T-helper 9 cell (primary cell): ENCODE measurements at places on chromosomes 6 and 20.

GRCh38 chr20:57620274-57620990, at the start of gene ZBP1:
ZBP1 (minus strand) TSS chr20:57620426; CDS start chr20:57620295, 131 bp downstream.
- DNase-seq: peak; percentile 30

DNA sequence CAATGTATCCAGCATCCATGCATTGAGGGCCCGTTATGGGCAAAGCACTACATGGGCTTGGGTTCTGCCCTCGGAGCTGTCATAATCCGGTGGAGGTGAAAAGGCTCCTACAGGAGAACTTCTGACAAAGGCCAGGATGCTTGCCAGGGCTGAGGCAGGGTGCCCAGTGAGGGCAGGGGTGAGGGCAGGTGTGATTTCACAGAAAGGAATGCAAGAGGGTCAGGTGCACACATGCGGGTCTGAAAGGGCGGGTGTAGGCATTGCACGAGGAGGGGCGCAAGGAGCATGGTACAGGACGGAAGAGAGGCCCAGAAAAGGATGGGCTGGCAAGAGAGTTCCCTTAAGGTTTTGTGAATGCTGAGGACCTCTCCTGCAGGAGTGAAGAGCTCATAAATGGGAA, 348.0 kb downstream of the BTBD3 start:
- no peak for DNase-seq

DNA sequence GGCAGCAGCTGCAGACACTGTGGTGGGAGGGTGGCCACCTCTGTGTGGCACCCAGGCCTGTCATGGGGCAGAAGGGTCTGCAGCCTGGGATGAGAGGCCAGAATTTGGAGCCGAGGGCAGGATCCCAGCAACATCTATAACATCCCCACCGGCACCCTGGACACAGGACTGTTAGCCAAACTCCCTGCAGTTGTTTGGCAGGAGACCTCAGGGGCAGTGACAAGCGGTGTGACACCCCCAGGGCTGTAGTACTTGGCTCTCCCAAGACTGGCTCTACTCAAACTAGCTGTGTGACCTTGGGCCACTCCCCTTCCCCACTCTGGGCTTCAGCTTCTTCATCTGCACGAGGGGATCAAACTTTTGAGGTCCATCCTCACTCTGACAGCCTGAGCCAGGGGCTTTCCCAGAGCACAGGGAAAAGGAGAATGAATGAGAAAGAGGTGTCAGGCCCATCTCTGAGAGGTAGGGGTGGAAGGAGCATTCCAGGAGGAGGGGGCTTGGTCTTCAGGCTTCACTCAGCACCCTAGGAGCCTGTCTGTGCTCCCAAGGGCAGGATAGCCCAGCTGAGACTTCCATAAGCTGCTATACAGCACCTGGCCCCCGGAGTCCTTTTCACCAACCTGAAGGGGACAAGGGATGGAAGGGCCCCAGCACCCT, 64.0 kb downstream of the MDGA1 start:
- DNase-seq: no peak

DNA sequence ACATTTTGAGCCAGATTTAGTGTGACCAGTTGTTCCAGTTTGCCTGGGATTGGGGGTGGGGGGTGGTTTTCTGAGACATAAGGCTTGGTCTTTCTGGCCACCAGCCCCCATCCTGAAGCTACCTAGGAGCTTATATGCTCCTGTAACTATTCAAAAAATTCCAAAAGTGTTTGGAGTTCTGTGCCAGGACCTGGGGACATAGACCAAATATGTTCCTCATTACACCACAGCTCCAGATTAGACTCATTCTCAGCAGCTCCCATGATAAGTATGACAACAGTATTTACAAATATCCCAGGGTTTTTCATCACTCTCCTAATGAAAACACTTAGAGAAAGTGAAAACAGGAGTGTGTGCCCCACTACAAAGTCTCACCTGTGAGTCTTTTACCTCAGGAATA, 37.8 kb upstream of the RNF144B start:
- no peak for DNase-seq

DNA sequence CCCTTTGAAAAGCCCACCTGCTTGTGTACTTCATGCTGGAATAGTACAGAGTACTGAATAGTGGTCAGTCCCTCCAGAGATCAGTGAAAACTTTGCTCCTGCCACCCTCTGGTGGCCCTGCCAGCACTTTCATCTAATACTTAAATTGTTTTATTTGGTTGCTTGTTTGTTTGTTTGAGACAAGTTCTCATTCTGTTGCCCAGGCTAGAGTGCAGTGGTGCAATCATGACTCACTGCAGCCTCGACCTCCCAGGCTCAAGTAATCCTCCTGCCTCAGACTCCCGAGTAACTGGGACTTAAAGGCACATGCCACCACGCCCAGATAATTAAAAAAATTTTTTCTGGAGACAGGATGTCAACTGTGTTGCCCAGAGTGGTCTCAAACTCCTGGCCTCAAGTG, 9.1 kb downstream of the FAM83D start:
- DNase-seq: no peak

DNA sequence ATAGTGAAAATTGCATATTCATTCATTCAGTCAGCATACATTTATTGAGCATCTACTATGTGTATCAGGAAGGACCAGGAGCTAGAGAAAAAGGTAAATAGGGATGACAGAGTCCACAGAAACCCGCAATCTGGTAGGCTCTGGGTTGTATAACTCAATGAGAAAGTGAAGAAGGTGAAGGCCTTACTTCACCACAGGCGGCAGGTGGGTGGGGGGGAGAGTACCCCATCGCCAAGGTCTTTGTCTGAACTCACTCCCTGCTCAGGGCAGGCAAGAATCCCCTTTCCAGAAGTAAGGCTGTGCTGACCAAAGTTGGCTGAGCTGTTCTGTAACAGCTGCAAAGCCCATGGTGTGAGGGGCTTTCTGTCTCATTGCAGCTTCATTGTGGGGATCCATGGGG, 81.3 kb downstream of the CDH26 start:
- DNase-seq: no peak

GRCh38 chr6:42692137-42692911, 30.1 kb downstream of the PRPH2 start:
- DNase-seq: no peak

DNA sequence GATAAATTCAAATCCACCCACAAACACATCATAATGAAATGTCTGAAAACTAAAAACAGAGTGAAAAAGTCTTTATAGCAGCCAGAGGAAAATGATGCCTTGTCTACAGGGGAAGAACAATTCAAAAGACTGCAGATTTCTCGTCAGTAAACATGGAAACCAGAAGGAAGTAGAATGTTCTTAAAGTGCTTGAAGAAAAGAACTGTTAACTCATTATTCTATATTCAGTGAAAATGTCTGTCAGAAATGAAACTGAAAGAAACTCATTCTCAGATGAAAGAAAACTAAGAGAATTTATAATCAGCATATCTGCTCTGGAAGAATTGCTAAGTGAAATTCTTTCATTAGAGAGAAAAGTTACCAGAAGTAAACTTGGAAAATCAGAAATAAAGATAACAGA, 416.1 kb downstream of the TBC1D32 start:
- DNase-seq: no peak

GRCh38 chr6:83097204-83097603, 29.7 kb downstream of the DOP1A start:
- DNase-seq: no peak

GRCh38 chr6:28580475-28580874, 54.8 kb downstream of the GPX5 start:
- no peak for DNase-seq

GRCh38 chr6:56671651-56672461, 29.2 kb upstream of the DST start:
- DNase-seq: no peak

DNA sequence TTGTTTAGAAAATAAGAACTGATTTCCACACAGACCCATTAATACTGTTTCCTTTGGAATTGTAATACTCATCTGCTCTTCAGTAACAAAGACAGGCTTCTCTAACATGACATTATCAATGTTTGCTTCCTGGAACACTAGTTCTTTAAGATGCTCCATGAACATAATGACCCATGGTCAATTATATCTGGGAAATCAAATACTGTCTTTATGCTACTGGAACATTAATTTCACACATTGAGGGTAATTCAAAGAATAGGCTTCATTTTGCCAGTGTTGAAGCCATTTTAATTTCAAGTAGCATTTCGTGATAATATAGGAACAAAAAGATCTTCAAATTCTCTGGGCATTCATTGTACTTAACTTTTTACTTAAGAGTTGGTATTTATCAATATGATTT, 80.9 kb downstream of the OPN5 start:
- no peak for DNase-seq

GRCh38 chr6:4902363-4902762, 101.5 kb downstream of the RPP40 start:
- no peak for DNase-seq

DNA sequence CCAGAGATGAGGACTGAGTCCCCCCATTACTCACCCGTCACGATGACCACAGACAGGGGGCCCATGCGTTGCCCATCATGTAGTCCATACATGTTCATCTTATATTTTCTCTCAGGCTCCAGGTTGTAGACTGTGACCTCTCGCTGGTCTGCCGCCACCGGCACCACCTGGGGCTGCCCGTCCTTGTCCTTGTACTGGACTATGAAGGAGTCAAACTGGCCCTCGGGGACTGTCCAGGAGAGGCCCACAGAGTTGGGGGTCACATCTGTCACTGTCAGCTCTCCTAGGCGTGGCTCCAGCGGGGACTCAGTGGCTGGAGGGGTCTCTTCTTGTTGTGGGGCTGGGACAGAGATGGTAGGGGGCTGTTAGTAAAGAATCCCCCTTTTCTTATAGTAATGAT, 35.4 kb downstream of the CYP21A2 start:
- no peak for DNase-seq

DNA sequence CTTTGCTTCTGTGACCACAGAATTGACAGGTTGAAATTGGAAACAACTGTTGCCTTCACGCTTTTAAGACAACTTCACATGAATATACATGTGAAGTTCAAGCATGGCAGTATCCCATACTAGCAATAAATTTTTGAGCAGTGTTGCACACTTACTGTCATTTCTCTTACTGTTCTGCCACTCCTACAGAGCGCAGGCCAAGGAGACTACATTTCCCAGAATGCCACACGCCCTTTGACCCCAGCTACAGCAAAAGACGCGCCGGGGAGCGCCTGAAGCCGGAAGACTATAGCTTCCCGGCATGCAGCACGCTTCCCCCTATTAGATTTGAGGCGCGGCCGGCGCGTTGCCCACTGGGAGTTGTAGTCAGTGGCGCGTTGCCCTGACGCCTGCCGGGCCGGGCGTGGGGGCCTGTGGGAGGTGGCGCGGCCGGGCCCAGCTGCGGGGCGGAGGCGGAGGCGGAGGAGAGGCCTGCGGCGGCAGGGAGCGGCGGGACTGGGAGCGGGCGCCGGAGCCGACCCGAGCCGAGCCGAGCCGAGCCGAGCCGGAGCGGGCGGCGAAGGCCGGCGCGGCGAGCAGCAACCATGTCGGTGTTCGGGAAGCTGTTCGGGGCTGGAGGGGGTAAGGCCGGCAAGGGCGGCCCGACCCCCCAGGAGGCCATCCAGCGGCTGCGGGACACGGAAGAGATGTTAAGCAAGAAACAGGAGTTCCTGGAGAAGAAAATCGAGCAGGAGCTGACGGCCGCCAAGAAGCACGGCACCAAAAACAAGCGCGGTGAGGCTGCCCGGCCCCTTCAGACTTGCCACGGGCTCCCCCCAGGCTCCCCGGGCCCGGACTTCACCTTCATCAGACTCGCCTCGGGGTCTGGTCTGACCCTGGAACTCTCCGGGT, at the start of gene CHMP4B:
Gene CHMP4B (plus strand): TSS at position 464 of the 891 bp plus-strand sequence. CDS start 121 bp downstream, at position 585.
- DNase-seq: peak; percentile 98

GRCh38 chr6:131469130-131469529, 103.9 kb upstream of the ARG1 start:
- no peak for DNase-seq

DNA sequence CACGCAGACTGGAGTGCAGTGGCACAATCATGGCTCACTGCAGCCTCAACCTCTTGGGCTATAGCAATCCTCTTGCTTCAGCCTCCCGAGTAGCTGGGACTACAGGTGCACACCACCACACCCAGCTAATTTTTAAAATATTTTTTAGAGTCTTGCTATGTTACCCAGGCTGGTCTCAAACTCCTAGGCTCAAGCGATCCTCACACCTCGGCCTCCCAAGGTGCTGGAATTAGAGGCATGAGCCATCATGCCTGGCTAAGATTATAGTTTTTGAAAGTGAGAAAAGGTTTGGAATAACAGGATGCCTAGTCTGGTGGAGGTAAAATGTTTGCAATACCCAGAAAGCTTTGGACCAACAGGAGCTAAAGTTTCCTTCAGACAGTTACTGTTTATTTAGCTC, 23.4 kb downstream of the GCM1 start:
- DNase-seq: no peak

- no peak for DNase-seq
Observed at GRCh38 chr20:63025534-63026331, 19.0 kb upstream of the BHLHE23 start.

GRCh38 chr20:46809706-46810360, 84.8 kb upstream of the EYA2 start:
- DNase-seq: no peak

DNA sequence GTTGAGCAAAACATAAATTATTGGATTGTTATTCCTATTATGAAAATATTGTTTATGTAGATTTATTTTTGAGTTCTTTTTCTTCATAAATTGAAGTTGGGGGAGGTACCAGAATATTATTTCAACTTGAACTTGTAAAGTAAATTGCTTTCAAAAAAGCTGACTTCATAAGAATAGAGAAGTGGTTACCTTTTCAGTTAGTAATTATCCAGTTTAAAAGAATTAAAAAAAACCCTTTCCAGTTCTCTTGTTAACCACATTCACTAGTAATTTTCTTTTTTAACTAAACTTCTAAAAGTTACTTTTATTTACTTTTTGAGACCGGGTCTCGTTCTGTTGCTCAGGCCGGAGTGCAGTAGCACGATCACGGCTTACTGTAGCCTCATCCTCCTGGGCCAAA, 124.3 kb downstream of the CDKAL1 start:
- DNase-seq: no peak

DNA sequence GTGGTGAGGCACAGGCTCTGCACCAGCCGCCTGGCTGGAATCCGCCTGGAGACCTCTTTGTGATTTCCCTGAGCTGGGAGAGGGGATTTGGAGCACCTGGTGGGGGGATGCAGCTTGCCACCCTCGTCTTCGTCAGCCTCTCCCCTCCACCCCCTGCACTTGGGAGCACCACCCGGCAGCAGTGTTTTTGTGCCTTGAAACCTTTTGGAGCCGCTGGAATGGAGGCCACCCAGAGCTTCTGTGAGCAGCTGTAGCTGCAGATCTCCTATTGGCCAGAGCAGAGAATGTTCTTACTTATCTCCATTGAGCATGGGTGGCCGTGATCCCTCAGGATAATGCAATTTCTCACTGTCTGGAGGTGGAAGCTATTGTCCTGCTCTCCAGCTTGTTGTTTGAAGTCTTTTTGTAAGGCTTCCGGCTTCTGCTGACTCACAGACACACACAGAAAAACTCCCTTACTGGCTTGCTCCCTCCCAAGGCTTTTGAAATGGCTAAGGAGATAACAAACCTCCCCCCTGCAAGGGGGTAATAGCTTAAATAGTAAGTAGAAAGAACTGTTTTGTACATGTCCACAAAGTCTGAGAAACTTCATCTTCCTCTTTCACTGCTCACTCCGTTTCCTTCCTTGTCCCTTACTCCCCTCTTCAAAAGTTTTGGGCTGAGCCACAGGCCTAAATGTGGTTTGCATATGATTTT, 271.2 kb downstream of the PRL start:
- DNase-seq: no peak
